Bone marrow (tissue), 2 donors: ENCODE measurements at places on chromosomes 7 and 10.

- no peak for DNase-seq
Observed at GRCh38 chr7:130655286-130655685, 13.3 kb downstream of the COPG2 start.

GRCh38 chr7:119935418-119936025 is 337.5 kb upstream of the KCND2 start:
- no peak for DNase-seq

- no peak for DNase-seq
Observed at GRCh38 chr7:17055596-17055995, 173.8 kb upstream of the AGR3 start.

- DNase-seq, result no peak
Observed at GRCh38 chr7:7704867-7705266, 13.5 kb downstream of the RPA3 start.

DNA sequence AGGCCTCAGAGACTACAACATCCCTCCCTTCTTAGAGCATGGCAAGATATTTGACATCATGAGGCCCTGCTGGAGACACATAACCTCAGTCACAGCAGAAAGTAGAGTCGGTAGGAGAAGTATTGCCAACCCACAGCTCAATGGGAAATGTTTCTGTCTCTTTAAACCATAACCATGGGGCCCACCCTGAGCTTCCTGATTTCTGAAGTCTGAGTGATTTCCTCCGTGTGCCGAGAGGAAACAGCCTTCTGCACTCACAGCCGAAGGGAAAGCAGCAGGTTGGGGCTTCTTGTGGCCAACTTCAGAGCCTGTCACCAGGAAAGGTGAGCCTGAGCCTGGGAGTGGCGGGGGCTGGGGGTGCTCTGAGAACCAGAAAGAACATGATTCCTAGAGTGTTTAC is at the start of gene GIMAP1:
TSS of gene GIMAP1 (plus strand) at position 246 of the 400 bp plus-strand sequence. CDS start 2,435 bp downstream, outside the sequence.
- DNase-seq, result peak; percentile 84

GRCh38 chr7:1641661-1642260 is 28.3 kb upstream of the ELFN1 start:
- DNase-seq, result no peak

DNA sequence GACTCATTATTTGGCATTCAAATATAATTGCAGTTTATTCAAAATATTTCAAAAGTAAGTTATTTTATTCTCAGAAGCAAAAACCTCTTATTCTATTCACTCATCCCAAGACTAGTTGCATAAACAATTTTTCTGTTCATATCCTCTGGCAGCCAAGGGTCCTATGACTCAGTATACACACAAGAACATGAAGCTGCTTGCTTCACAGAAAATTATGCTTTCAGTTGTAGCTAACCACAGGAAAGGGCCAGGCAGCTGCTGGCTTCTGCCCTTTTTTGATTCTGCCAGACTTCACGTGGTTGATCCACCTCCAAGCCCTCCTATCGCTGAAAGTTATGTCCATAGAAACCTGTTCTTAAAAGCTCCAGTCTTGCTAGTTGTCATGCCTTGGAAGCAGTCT is 108.8 kb downstream of the ABCA13 start:
- DNase-seq, result no peak

GRCh38 chr7:143210541-143210940 is 11.3 kb upstream of the TAS2R40 start:
- DNase-seq, result no peak

DNA sequence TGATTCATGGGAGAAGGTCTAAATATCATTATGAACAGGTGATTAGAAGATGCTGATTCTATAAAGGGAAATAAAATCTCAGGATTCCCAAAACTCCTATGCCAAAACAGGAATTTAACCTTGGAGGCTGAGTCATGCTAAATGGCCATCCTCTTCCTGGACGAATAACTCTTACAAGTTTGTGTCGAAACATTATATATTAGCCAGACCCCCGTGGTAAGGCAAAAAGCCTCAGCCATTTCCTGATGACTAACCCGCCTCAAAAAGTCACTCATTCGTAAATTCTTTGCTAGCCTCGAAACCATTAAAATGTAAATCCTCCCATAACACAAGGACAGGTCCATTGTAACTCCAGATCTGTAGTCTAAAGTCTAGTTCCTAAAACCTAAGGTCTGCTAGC is 32.0 kb downstream of the CUL2 start:
- peak; percentile 45 for DNase-seq

DNA sequence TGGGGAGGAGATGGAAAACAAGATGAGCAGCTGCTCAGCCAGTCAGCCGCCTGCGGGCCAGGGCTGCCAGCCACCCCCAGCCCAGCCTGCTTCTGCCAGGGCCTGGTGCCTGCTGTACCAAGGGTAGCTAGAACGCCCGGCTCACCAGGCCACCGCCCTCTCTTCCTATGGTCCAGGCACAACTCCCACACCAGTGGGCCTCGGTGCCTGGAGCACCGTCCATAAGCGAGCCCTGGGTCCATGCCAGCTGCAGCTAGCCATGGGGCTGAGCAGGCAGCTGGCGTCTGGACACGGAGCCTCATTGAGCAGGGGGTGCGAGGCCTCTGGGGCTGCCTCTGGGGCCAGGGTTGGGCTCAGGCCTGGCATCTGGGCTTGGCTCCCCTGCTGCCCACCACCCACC is 8.5 kb upstream of the RABGEF1 start:
- DNase-seq, result no peak

DNA sequence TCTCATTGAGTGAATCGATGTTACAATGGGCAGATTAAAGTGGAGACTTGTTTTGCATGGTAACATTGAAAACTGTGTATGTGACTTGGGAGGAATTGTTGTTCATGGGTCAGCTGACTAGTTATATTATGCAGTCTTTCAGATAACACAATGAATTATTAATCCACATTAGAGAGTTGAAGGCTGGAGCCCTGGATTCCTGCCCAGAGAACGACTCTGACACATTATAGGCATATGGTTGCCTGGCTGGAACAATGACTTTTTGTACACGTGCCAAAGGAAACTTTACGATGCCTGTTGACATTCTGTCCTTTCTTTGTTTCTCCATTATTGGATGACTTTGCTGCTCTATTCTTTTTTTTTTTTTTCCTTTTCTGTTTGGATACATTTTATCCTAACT is 52.3 kb upstream of the TMEM229A start:
- DNase-seq, result no peak

DNA sequence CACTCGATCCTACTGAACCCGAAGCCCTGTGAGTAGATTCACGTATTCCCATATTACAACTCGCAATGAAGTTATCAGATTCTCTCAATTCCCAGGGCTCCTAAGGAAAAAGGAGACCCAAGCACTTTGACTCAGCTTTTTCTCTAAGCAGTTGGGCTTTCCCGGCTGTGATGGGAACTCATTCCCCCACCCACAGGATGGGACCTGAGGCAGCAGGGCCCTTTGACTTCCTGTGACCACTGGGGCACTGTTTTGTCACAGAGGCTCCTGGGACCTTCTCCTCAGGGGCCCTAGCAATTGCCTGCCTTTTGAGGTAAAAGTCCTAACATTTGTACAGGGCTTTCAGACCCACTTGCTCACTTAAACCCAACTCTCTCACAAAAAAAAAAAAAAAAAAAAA is 122.8 kb upstream of the PDLIM1 start:
- no peak for DNase-seq

DNA sequence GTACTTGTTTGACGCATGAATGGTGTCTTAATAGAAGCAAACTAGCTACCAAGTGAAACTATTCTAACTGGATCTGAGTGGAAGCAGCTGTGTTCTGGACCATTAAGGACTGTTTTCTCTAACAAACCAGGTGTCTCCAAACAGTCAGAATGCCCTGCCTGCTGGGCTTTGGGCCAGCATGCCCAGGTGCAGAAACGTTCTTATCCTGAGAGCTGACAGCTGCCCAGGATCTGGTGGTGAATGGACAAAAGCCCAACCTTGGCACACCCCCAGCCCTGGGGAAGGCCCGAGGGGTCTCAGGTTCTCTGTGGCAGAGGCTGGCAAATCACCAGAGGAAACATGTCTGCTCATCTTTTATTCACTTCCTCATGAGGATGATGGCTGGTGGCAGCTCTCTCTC is 48.2 kb upstream of the LAMB4 start:
- no peak for DNase-seq

DNA sequence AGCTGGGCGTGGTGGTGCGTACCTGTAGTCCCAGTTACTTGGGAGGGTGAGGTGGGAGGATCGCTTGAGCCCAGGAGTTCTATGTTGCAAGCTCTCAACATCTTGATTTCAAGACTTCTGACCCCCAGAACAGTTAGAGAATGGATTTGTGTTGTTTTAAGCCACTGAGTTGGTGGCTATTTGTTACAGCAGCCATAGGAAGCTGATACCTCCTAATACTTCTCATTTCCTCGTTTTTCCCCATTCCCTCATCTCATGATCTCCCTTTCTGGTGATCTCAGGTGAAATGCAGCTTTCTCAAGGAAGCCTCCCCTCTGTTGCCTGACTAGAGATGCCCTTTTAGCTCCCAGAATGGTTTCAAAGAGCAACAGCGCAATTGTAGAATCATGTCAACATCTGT is 378.8 kb downstream of the TYW1 start:
- no peak for DNase-seq

DNA sequence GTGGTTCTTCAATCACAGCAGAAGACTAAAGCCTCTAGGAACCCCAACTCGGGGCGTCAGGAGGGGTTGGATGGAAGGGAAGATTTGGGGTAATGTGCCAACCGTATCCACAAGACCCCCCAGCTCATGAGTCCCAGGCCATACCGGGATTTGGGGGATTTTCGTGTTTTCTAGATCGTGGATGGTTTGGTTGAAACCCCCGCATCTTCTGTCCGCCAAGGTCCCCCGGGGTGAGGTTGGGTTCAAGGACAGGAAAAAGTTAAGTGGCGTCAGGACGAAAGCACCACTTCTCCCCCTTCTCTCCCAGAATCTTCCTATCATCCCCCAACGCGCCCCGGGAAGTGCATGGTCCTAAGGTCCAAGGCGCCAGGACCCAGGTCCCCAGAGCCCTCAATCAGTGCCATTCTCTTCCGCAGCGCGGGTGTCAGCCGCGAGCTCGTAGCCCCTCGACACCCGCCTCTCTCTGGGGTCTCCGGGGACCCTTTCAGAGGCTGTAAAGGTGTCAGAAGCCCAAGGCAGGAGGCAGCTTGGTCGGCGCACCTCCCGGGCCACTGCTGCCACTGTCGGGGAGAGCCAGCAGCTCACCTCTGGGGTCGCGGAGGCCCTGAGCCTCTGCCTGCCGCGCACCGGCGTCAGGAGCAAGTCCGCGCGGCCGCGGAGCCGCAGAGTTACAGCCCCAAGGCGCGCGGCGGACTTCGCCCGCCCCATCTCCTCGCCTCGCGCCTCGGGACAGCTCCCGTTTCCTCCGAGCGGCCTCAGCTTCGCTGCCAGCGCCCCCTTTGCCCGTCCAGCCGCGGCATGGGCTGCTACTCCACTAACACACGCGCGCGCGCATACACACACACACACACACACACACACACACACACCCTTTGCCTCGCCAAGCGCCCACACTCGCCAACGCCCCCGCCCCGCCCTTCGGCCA is 1.5 kb downstream of the MKX start:
- DNase-seq, result no peak

DNA sequence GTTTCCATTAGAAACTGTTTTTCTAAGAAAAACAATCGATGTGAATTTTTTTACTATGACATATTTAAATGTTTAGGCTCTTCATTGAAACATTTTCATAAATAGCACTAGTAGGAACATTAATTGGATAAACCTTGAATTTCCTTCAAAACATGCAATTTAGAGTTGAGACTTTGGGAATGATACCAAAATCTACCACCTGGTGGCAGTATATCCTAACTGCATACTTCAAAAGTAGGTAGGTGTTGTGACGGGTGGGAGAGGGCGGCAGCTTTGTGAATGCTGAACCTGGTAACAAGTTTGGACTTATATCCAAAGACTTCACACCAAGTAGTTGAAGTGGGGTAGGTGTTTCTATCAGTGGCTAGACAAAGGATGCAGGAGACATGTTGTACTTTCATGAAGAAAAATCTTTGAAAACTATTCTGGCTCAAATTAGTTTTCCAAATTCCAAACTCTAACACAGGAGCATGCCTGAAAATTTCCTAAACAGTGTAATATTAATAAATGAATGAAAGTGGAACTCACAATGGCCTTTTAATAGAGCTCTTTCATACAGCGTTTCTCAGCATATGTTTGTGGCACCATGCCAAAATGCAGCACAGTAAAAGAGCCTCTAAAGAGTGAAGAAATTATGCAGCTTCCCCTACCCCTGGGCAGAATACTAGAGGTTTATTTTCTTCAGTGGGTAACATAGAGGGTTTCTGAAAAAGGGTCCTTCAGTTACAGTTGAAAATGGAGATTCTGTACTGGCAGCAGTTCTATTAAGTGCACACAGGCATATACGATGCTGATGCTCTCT is 201.0 kb upstream of the TPK1 start:
- DNase-seq, result no peak

DNA sequence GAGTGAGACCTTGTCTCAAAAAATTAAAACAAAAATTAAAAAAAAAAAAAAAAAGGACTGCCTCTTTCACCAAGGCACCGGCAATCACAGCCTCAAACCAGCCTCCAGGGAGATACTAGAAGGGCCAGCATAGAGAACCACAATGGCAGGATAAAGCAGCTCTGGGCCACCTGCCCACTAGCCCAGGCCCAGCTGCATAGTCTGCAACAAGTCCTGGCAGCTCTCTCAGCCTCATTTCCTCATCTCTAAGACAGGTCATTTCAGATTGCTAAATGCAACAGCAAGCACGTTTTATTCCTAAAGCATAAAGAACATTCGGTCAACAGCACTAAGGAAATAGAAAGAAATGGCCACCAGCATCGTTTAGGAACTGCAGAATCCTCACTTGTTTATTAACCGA is 28.8 kb downstream of the XPNPEP1 start:
- DNase-seq, result no peak

GRCh38 chr10:98420786-98421185 is 5.8 kb upstream of the PYROXD2 start:
- no peak for DNase-seq
